ENCODE measurements at places on chromosomes 5 and 9.

GRCh38 chr5:174189654-174190541, 144.4 kb downstream of the NSG2 start:
- no peak for DNase-seq

GRCh38 chr9:20997503-20998076, 33.9 kb downstream of the HACD4 start:
- no peak for DNase-seq

- no peak for DNase-seq
These were observed 1178.6 kb upstream of the CDH9 start for GRCh38 chr5:28216939-28217360.

- DNase-seq: no peak
These were observed 1001.9 kb upstream of the NUDT12 start for GRCh38 chr5:104564530-104564929.

DNA sequence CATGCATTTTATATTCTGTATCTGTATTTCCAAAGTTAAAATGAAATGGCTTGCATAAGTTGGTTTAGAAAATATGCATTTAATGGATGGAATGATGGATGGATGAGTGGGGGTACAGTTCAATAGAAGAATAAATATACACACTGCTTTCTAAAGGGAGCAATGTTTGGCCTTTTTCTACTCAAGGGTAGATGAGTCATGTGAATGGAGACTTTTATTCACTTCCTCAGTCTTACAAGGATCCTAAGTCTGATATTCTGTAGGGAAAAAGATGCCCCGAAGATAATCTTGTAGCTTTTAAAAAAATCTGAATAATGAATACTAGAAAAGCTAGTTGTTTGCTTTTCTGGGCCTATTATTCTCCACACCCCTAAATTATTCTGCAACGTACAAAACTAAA, 2112.1 kb downstream of the MAT2B start:
- no peak for DNase-seq

DNA sequence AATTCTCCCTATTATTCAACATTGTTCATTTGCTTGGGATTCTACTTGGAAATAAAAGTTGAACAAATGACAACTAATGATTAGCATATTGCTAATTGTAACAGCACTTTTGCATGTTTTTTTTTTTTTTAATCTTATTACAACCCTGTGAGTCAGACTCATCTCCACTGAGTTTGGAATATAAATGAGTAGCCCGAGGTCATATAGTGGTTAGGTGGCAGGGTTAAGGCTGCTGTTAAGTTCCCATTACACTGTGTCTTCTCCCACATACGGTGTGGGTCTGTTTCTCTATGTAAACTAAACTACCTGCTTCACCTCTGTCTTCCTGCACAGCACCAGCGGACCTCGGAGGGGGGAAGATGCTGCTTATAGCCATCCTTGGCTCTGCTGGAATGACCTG, 92.4 kb downstream of the EQTN start:
- DNase-seq: peak; percentile 68

DNA sequence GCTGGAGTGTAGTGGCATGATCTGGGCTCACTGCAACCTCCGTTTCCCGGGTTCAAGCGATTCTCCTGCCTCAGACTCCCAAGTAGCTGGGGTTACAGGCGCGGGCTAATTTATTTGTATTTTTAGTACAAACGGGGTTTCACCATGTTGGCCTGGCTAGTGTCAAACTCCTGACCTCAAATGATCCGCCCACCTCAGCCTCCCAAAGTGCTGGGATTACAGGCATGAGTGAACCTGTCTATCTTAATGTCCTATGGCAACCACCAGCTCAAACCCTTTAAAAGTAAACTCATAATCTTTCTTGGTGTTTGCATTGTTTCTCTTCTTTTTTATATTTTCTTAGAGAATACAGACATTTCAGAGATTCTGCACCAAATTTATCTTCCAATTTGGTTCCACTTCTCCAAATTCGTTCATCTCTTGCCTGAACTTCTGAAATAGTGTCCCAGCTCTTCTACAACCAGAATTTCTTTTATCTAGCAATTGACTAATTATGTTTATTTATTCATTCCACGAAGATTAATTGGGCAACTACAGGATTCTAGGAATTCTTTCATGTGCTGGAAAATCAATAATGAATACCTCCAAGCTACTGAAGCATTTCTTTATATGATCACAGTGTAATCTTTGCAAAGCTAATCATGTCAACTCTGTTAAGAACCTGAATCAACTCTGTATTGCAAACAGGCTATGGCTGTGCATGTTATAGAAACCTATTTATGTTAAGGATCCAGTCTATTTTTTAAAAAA, 60.0 kb upstream of the TYRP1 start:
- no peak for DNase-seq

- DNase-seq: no peak
These were observed 27.4 kb upstream of the ANKRD34B start for GRCh38 chr5:80597500-80597899.

GRCh38 chr5:163916861-163917260, 411.4 kb downstream of the MAT2B start:
- DNase-seq: peak; percentile 17

GRCh38 chr5:35819668-35820067, 37.0 kb upstream of the IL7R start:
- no peak for DNase-seq

DNA sequence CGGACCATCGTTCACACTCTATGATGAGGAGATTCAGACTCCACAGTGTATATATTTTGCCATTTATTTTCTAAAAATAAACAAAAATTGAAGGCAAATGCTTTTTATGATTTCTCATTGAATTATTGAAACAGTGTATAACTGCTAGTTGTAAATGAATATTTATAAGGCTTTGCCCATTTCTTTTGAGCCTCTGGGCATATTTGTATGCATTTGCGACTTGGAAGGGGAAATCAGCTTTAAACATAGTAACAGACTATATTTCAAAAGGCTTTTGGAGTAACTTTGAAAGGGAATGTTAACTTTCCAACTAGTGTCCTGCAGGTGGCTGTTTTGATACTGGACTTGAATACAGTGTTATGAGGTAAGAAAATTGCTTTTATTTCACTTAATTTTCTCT, 26.0 kb downstream of the MRPL22 start:
- no peak for DNase-seq

- no peak for DNase-seq
These were observed 70.2 kb upstream of the TUT7 start for GRCh38 chr9:86424251-86424891.

DNA sequence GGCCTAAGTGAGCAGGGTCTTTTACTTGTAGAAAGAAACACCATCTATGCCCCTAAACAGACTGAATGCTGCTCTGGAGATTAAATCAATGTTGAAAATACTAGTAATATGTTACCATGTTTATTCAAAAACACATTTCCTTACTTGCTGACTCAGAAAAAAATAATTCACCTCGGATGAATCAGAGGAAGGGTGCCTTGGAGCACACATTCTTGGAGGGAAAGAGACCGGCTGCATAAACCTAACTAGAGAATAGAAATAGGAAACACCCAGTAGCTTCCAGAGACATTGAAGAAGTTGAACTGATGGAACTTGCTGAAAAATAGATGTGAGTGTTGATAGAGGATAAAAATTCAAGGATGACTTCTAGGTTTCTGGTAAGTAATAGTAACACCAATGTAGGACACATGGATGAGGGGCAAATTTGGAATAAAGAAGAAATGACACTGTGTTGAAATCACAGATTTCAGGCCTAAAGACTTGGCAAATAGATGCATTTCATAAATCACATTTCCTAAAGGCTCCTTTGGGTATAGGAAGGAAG, 76.9 kb upstream of the MINAR2 start:
- peak; percentile 68 for DNase-seq

- no peak for DNase-seq
These were observed 57.4 kb downstream of the SEMA4D start for GRCh38 chr9:89440548-89440947.

GRCh38 chr5:181173420-181174342, 26.3 kb downstream of the OR2V2 start:
- DNase-seq: peak; percentile 54

- peak; percentile 92 for DNase-seq
These were observed 9.2 kb upstream of the GPRIN1 start for GRCh38 chr5:176619203-176619568.

DNA sequence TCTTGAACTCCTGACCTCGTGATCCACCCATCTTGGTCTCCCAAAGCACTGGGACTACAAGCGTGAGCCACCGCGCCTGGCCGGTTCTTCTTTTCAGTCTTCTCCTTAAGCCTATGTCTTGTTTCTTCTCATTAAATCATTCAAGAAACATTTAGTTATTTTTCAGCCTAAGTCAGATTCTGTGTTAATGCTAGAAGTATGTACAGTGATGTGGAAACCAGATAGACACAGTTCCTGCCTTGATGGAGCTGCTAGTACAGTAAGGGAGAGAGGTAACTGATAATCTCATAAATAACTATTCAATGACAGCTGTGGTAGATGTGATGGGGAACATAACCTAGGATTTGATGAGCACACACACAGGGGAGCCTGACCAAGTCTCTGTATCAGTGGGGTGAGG, 46.3 kb upstream of the NR3C1 start:
- no peak for DNase-seq

DNA sequence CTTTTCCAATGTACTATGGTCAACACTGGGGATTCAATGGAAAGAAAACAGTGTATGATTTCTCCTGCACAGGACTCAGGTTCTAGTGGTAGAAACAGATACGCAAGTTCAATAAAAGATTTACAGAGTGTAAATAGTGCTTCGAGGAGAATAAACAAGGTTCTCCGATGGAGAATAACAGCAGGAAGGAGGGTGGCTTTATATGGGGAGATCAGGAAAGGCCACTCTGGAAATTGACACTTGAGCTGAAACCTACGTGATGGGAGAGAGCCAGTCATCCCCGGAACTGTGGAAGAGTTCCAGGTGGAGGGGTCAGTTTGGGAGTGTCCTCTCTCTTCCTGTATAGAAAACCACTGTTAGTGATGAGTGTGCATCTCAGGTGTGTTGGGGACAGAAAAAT, 65.9 kb downstream of the GARNL3 start:
- DNase-seq: no peak

DNA sequence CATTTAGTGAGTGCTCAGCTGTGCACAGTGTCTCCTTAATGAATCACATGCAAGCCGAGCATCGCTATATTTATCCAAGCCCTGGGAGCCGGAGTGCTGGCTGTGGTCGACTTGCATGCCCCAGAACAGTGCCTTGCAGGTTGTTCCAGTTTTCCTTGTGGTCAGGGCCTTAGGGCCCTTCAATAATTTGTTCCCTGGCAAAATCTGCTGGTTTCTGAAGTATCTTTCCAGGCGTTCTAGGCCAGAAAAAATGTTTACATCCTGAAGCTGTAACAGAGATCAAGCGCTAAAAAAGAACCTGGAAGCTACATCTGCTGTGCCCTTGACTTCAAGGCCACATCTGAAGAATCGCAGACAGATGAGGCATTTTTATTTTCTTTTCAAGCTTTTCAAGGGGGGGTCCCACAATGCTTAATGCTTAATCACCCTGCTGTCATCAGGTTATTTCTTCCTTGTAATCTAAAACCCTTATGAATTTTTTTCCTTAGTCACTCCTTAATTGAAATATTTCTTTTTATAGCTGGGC, 105.8 kb downstream of the DOCK2 start:
- peak; percentile 91 for DNase-seq

- DNase-seq: peak; percentile 99
These were observed 39.0 kb upstream of the OSMR start for GRCh38 chr5:38806775-38807258.

GRCh38 chr9:133787754-133788025, 49.5 kb upstream of the SARDH start:
- DNase-seq: peak; percentile 33

DNA sequence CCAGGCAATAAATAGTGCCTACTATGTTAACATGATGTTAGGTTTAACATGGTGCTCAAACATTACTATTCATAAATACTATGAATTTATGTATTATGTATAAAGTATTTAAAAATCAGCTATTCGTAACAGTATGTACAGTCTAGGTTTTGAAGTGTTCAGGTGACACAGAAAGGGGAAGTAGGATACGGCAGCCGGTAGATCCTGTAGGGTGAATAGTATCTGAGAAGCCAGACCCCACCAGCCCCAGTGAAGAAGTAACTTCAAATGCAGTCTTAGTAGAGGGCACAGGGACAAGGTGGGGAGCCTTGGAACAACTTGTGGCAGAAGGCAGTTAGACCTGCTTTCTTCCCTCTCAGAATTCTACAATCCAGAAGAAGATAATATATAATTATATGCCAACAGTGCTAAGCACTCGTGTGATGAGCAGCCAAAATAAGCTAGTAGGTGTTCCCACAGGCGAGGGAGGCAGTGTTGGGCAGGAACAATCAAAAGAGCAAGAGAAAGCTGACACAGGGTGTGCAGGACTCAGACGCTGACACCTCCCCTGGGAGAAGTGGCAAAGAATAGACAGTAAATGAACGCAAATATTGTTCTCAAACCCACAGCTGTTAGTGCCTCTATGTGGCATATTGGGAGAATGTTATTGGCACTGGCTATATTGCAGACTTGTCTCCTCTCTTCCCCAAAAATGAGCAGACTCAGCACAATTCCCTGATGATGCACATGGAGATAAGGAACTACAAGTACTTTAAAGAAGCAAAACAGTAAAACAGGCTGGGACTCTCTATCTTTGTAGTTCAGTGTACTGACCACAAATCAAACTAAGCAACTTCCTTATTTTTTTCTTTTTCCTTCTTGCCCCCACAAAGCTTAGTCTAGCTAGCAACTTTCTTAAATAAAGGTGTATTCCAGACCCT, 4.6 kb downstream of the ZNF367 start:
- DNase-seq: no peak

DNA sequence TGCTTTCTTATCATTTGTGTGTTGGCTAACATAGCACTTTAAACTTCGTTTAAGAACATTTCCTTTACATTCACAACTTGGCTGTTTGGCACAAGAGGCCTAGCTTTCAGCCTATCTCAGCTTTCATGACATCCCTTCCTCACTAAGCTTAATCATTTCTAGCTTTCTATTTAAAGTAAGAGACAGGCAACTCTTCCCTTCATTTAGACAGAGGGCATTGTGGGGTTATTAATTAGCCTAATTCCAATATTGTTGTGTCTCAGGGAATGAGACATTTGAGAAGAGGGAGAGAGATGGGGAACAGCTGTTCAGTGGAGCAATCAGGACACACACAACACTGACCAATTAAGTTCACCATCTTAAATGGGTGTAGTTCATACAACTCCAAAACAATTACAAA, 51.0 kb upstream of the OR2K2 start:
- DNase-seq: no peak

- peak; percentile 49 for DNase-seq
These were observed 13.1 kb upstream of the SLC12A7 start for GRCh38 chr5:1125030-1125357.

Data from choroid plexus epithelial cell (primary cell).